ENCODE measurements at places on chromosomes 3 and 15.

DNA sequence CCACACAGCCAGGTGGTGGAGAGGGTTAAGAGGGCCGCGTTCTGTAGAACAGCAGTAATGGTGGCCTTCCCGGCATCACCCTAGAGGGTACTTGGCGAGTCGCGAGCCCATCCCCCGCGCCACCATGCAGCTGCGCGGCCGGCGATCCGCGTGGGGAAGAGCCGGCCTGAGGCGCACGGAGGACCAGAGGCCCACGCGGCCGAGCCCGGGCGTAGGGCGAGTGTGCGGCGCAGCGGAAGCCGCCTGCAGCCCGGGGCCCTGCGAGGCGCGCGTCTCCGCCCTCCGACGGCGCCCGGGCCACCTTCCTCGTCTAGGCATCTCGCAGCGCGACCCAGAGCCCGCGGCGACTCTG is 423 bp downstream of the TKT start:
- peak; percentile 50 for DNase-seq

GRCh38 chr3:43171748-43172147 is 65.9 kb upstream of the POMGNT2 start:
- DNase-seq = no peak

DNA sequence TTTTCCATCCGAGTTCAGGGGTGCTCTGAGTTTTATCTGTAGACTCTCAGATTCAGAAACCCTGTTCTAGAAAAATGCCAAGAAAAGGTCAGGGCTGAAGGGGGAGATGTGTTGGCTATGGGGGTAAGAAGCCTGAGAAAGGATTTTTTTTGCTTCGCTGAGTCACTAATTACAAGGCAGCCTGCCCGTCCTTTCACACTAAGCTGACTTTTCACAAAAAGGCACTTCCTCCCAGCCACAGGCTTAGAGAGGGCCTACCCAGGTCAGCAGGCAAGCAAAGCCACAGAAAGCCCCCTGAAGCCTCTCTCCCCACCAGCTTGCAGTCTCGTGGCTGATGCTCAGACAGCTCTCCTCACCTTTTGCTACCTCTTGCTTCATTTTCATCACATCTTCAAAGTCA is 192.6 kb upstream of the PRICKLE2 start:
- DNase-seq = no peak

DNA sequence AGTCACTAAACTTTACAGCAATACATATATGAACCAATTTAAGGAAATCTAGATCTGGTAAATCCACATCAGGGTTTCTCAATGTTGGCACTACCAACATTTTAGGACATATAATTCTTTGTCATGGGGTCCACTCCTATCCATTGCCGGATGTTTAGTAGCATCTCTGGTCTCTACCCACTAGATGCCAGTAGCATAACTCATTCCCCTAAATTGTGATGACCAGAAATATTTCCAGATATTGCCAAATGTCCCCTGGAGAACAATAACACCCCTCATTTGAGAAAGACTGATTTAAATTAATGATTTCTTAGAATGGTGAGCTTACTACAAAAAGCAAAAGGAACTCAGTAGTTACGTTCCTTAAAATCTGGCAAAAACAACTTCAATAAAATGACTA is 23.1 kb upstream of the ANKRD28 start:
- DNase-seq = no peak

- DNase-seq = no peak
These were observed 255.7 kb upstream of the TBL1XR1 start for GRCh38 chr3:177452831-177453450.

- no peak for DNase-seq
These were observed 808.3 kb downstream of the VGLL3 start for GRCh38 chr3:86182606-86183005.

DNA sequence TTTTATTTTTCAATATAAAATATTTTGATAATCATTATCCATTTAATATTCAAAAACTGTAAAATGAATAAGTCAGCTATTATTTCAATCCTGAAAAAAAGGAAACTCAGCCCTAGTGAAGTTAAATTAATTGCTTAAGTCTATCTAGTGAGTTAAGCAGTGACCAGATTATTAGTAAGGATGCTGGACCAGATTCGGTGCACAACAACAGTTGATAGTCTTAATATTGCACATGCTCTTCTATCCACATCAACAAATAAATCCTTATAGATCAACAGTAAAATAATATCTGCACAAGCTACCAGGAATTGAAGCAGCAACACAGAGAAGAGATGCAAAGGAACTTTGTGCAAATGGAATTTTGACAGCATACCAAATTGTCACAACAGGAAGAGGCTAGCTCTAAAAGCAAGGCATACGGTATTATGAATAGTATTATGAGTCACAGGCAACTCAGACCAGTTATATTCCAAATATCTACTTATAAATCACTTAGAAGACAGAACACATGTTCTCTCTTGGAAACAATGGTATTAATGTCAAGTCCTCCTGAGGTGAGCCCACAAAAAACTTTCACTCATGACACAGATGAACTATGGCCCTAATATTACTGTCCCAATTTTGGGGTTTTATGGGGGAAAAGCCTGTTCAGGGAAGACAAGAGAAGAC is 24.9 kb downstream of the VPS13C start:
- DNase-seq = peak; percentile 13

DNA sequence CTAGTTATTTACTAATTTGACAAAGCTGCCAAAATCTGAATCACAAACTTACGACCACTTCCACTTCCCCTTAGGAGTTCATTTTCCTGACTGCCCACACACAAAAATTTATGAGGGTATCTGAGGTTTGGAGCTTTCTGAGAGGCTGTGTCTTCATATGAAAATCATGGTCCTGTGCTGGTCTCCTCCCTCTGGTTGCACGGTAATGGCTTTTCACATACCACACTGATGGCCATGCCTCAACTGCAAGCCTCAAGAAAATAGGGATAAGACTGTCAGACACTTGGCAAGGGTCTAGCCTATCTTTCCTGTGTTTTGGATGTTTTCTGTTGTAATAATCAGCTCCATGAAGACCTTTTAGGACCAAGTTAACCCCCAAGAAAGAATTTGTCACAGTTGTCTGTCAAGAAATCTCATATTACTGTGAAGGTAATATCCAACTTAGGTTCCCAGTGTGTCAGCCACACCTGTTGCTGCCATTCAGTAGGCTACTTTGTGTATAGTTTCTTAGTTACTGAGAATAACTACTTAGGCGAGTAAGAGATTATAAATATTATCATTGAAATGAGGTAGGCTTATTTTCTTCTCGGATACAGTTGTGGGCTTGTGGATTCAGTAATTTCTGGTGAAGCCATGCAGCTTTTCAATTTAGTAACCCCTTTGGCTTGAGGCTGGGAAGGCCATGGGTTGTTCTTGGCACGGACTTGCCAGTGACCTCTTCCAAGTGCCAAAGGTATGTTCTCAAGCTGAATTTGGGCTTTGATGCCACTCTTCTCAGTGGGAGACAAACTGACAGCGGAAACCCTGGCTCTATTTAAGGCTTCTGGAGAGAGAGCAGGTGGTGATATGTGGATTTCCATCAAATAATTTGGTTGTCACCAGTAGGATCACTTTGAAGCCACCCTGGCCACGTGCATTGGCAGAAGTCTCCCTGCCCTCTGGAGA is 101.1 kb downstream of the RYR3 start:
- DNase-seq = no peak

DNA sequence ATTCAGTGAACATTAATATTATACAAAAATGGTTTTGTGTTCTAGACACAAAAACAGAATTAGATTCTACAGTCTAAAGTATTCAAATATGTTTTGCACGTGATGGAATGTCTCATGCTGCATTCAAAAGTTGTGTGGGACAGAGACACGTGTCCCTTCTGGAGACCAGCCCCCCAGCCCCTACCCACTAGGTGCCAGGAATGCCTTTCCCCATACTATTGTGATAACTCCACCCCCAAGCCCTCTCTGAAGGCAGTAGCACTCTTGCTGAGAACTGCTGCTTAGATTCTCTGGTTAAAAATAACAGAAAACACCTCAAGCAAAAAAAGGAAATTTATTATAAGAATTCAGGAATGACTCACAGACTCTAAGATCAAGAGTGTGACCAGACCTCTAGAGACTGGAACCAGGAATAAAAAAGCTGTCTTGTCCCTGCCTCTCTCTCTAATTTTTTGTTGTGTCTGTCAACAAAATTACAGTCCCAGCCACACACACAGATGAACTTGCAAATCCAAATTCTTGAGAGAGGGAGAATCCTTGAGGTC is 57.7 kb downstream of the PXYLP1 start:
- DNase-seq = no peak

DNA sequence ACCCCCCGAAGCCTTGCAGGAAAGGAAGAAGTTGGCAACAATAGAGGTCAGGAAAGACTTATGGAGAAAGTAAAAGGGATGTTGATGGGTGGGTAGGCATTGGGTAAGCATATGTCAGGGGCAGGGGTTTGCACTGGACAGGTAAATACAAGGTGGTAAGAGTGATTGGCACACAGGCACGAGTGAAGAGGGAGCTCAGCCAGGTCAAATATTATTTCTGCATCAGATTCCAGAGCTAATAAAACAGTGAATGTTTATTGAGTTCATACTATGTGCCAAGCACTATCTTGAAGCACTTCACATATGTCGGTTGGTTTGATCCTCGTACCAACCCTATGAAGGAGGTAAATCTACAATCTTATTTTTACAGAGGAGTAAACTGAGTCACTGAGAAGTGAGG is 6.6 kb downstream of the CLSTN2 start:
- no peak for DNase-seq

GRCh38 chr3:106263011-106263410 is 394.2 kb upstream of the CBLB start:
- no peak for DNase-seq

GRCh38 chr3:66110840-66111239 is 72.1 kb upstream of the MAGI1 start:
- no peak for DNase-seq

GRCh38 chr3:103393395-103394186 is 958.8 kb downstream of the ZPLD1 start:
- DNase-seq = peak; percentile 3

GRCh38 chr15:33026614-33027013 is 167.9 kb downstream of the FMN1 start:
- DNase-seq = no peak

GRCh38 chr15:81752546-81752942 is 293.3 kb downstream of the MEX3B start:
- no peak for DNase-seq

DNA sequence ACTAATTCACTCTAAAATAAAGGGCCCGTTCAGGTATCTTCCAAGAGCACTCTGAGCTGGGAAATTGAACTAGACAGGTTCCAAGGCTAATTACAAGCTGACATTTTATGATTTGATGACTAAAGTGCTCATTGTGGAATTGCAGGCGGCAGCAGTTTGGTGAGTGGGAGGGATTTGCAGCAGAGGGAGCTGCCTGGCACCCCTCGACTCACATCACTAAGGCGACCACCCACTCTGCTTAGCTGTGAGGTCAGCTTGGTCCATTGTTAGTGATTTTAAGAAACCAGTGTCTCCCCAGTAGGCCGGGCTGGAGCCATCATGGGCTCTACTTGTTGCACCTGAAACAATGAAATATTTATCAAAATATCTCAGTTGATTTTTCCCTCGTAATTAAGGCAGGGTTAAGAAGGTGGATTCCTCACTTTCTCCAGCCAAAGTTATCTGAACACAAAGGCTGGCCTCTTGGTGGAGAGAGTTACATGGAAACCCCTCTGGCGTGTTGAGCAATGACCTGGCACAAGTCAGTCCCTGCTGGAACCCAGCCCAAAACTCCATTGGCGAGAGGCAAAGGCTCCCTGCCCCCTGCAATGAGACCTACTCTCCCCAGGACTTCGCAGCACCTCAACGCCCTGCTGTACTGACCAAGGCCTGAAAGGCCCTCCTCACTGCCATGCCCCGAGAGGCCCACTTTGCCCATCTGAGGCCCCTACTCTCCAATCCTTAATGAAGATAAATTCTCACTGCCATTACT is 65.0 kb upstream of the ATP2B2 start:
- no peak for DNase-seq

DNA sequence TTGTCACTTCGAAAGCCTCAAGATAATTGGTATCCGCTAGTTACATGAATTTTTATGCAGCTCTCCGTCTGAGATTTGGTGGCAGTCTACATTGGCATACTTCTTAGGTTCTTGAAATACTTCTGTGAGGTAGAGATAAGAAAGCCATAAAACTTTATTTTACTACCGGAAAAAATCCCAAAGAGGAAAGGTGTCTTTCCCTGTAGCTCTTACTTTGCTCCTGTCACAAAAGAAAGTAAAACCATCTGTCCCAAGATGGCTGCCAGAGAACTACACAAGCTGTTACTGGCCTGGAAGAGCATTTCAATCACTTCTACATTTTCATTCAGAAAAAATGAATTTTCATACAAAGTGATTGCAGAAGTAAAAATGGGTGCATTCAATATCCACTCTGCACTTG is 214.8 kb upstream of the ST8SIA2 start:
- no peak for DNase-seq

DNA sequence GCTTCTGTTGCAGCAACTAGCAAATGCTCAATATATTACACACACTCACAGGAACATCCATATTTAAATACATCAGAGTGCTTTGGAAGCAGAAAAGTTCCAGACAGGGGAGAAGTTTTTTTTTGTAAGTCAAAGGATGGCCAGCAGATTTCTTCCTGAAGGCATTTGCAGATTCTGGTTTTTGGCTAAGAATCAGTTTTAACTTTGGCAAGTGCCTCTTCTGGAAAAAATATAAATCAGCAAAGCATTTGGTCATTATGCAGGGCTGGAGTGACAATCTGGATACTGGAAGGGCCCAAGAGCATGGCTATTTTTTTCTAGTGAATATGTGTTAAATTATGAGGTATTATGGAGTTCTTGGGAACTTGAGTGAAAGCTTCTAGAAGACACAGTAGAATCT is 495.3 kb upstream of the ARPP21 start:
- DNase-seq = no peak

- DNase-seq = no peak
These were observed 138.5 kb downstream of the GABRB3 start for GRCh38 chr15:26634319-26634718.

- DNase-seq = no peak
These were observed 70.3 kb upstream of the IQSEC1 start for GRCh38 chr3:13143381-13144004.

DNA sequence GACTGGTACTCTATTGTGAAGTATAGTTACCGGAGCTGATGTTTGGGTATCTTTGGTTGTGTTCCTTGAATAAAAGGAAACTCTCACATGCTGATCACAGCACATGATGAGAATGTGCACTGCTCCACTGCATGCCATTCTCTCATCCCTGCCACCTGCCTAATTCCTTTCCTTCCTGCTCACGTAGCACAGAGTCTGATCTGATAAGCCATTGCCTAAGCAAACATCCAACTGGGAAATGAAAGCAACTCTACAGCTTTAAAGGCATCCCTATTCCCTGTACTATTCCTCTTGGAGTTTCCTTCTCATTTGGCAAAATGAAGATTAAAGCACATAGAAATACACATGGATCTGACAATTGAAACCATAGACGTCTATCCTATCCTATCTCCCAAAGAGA is 359.8 kb downstream of the C3orf38 start:
- DNase-seq = no peak

Data from hepatic stellate cell (primary cell).